GM23338 (cell line): ENCODE measurements at places on chromosomes 3 and 15. TPM values are rescaled to one million over a fixed set of nuclear protein-coding genes. Genes with fewer than 3 reads are reported as not detected.

CEP19 gene
- 1.6 and 2.3 TPM in 2 replicates for total RNA-seq

GRCh38 chr15:35194296-35194695 lies 109.2 kb upstream of the NANOGP8 start:
- no peak for DNase-seq

- DNase-seq, result no peak
Observed at GRCh38 chr3:112629425-112629824, 11.5 kb downstream of the CCDC80 start.

DNA sequence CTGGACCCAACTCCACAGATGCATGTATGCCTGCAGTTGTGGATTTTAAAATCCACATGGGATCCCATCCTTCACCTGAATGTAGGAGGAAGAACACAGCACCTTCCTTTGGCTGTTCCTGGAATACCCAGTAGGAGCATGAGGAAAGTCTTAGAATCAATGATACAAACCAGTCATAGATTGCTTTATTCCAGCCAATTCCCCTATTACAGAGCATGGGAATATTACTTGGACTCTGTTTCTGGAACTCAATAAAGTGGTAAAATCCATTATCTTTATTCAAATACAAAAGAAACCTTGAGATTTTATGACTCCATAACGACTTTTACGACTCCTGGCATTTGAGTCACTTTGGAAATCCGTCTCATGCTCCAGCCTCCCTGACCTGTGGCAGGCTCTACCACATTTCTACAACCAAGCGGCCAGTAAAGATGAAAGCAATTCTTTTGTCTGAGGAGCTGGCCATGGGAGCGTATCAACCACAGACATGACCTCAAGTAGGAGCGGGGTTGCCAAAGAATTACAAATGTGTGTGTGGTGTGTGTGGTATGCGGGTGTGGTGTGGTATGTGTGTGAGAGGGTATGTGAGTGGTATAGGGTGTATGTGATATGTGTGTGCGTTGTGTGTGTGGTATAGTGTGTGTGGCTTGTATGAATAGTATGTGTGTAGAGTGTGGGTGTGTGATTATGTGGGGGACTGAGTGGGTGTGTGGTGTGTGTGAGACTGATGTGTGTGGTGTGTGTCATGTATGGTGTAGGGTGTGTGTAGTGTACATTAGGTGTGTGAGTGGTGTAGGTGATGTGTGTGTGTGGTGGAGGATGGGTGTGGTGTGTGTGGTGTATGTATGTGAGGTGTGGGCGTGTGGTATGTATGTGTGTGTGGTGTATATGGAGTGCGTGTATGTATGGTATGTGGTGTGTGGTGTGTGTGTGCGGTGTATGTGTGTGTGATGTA lies 40.0 kb downstream of the ARRDC4 start:
- no peak for DNase-seq

DNA sequence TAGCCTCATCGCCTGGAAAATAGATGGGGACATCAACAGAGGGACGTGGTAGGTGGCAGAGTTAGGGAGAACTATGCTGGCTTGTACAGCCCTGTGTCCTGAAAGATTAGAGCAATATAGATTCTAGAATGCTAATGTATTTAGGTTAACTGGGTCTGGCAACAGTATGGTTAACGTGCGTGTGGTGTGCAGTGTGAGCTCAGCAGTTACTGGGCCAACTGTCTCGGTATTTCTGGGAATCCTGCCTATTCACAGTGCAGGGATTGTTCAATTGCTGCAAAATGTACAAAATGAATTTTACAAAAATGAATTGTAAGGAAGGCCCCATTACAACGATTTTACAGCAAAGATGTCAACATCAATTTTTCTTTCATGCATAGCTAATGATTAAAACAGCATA lies 20.6 kb downstream of the MEIS2 start:
- no peak for DNase-seq

DNA sequence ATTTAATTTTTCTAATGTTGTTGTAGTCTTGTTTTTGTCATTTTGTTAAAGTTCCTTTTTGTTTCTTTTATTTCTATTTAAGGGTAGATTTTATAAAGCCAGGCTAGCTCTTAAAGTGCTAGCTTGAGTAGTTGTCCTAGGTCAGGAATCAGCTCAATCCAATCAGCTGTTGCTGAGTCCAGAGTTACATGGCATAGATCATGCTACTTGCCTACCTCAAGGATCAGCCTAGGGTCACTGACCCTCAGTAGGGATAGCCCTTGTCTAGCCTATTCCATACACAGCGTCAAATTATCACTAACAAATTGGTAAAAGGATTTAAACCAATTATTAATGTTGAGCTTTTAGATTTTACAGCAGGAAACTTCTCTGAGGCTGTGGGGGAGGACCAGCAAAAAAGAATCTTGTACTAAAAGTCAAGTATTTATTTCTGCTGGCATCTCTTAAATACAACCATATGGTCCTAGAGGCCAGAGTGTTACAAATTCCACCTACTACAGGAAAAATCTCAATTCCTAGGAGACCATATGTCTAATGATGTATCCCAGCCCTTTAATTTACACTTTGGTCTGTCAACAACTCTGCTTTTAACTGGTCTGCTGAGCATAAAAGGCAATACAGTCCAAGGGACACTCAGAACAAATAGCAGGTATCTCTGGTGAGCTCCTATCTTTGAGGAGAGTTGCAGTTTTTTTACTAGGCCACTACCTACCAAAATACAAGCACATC lies 138.3 kb upstream of the PTPRG start:
- DNase-seq, result no peak

DNA sequence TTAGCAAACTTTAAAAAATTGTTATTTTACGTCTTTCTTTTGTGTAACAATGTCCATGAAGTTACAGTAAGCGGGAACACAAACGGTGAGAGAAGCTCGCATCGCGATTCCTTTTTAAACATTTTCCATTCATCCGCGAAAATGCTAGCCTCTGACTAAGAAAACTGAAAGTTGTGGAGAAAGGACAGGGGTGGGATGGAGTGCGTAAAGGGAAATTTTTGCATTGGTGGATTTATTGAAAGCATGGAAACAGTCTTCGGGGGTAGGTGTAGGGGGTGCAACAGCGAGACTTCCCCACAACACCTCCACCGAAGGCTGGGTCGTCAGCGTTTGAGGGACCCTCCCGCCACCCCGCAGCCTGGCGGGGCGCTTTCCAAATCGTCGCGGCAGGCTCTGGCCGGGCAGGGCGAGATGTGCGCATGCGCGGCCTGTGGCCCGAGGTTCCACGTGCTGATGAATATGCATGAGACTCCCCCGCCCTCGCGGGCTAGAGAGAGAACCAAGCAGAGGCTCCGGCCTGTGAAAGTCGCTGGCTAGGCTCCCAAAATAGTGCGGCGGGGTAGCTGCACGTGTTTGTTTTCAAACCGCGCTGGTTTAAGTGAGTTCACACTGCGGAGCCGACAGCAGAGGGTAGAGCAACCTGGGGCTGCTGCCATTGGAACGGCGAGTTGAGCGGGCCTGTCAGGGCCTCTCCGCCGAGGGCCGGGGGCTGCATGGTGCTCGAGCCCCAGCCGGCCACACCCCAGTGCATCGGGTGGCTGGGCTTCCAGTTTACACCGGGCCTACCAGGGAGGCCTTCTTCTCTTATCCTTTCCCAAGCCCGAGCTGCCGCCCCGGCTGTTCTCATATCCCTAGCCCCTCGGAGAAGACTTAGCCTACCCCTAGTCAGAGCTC lies 9.9 kb downstream of the ZIC1 start:
- peak; percentile 96 for DNase-seq

GRCh38 chr3:132854856-132855535 lies 132.8 kb upstream of the NPHP3 start:
- no peak for DNase-seq

DNA sequence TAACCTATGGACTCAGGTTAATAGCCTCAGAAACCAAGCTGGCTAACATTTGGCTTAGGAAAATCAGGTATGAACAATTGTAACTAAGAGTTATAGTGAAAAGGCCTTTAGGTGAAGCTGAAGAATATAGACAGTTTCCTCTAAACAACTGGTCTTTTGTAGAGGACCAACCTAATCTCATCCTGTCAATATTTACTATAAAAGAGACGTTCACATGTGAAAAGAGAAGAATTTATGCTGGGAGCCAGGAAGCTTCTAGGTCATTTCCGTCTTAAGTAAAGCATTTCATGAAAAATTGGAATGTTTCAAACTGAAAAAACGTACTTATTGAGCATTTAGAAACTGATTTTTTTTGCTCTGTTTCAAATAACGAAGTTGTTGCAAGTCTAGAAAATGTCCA lies 764.3 kb upstream of the GOLIM4 start:
- DNase-seq, result no peak

DNA sequence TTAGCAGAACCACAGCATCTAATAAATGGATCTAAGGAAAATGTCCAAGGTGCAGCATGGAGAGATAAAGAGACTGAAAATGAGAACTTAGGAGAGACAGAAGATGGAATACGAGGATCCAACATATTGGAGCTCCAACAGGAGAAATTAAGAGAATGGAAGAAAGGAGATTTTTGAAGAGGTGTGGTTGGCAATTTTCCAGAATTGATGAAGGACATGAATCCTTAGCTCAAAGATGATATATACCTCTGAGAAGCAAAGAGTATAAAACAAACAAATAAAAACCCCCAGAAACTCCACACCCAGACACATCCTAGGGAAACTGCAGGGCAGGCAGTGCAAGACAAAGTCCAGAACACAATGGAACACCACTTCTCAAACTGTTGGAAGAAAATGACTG lies 141.2 kb downstream of the MEGF11 start:
- no peak for DNase-seq

GRCh38 chr3:174376346-174376745 lies 482.8 kb upstream of the NAALADL2 start:
- no peak for DNase-seq
